ENCODE measurements at places on chromosomes 16 and 17.
A peak's percentile ranks its signal among the peaks of the same experiment; 100 is the strongest.

DNA sequence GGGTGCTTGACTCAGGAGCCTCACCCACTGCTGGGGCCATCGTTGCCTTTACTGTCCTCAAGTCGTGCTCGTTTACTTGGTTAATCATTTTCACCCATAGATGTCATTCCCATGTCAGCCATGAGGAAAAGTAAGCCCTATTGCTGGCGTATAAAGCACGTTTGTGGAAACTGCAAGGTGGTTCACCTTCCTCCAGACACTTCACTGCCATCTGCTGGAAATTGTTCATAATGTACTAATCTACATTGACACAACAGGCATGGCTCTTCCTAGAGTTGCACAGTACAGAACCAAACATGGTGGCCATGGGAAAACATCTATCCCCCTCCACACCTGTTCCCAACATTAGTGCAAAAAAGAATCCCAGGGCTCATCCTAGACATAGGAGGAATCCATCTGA, 116.6 kb downstream of the ZNF18 start:
- peak; percentile 44 for DNase-seq

GRCh38 chr16:79607587-79607986, 7.0 kb upstream of the MAF start:
- no peak for DNase-seq

- no peak for DNase-seq
Measured at GRCh38 chr17:18960241-18960665, 8.3 kb downstream of the SLC5A10 start.

DNA sequence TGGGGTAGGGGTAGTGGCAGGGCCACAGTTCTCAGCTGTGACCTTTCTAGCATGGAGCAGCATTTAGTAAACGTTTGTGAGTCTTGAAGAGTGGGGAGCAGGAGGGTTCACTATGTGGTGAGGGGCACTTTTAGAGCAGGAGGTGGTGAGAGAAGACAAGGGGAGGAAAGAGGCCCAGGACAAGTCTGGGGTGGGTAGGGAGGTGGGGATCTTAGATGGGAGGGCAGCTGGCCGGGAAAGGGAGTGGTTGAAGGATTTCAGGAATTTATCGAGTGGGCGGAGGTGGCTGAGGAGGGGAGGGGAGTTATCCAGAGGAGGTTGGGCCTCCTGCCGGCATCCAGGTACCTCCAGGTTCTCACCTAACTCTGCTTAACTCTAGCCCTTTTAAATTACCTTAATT, 1.9 kb downstream of the CLEC16A start:
- no peak for DNase-seq

- peak; percentile 65 for DNase-seq
Measured at GRCh38 chr17:7841396-7841914, 7.4 kb downstream of the KDM6B start.

- no peak for DNase-seq
Measured at GRCh38 chr16:29986231-29986630, 9.2 kb downstream of the HIRIP3 start.

- no peak for DNase-seq
Measured at GRCh38 chr16:17245776-17246175, 225.0 kb downstream of the XYLT1 start.

- DNase-seq: no peak
Measured at GRCh38 chr17:75814900-75815373, 29.3 kb downstream of the UNC13D start.

GRCh38 chr17:2571523-2572303, 21.7 kb upstream of the PAFAH1B1 start:
- DNase-seq: no peak

GRCh38 chr17:80424878-80425765, 10.2 kb downstream of the ENDOV start:
- no peak for DNase-seq

GRCh38 chr16:28938721-28939120, 7.0 kb downstream of the CD19 start:
- no peak for DNase-seq

DNA sequence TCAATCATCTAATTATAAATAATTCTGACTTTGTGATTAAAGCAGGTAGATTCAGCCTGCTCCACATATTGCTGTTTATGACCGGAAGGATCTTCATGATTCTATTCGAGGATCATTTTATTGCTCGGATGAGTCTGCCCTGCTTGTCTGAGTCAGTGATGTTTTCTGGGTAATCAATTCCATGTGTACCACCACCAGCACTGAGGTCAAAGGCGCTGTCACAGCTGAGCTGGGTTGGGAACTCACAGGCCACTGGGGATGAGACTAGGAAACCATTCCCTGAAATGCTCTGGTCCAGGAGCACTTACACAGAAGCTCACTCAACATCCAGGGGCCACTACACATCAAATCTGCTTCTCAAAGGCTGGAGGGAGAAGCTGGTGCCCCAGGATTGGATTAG, 30.4 kb upstream of the ERN1 start:
- DNase-seq: no peak

- DNase-seq: no peak
Measured at GRCh38 chr17:1422885-1423284, 22.9 kb upstream of the YWHAE start.

- no peak for DNase-seq
Measured at GRCh38 chr17:61221597-61222471, 177.8 kb upstream of the TBX2 start.

DNA sequence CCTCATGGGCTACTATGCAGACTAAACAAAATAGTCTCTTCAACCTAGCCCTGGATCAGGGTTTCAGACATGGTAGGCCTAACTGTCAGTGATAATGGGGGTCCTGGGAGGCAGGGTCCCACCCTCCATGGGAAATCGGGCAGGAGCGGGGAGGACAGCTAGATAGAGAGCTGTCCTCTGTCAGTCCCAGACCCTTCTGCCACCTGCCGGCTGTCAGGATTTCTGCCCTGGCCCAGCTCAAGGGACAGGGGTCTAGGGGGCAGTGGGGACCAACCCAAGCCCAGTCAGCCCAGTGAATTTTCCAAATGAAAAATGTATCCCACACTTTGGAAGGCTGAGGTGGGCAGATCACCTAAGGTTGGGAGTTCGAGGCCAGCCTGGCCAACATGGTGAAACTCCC, 5.3 kb downstream of the CA7 start:
- DNase-seq: no peak

GRCh38 chr17:49247944-49248343, 17.4 kb upstream of the PHOSPHO1 start:
- DNase-seq: no peak

- no peak for DNase-seq
Measured at GRCh38 chr17:80869481-80870145, 122.0 kb upstream of the CHMP6 start.

DNA sequence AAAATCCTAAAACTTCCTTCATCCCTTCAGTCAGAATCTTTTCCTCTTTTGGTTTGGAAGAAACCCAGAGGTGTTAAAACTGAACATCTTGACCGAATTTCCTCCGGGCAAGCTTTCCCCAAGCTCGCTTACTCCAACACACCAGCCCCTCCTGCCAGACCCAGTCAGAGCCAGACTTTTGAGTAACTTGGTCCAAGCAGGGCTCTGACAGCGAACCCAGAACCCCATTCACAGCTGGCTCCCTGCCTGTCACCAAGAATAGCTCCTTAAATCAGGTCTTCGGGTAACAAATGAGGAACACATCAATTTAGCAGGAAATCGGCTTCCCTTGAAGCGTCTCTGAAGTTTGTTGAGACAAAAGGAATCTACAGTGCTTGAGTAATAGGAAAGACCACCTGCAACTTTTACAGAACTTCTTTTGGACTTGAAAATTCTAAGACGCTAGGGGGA, 27.3 kb downstream of the GAS7 start:
- DNase-seq: no peak

- DNase-seq: no peak
Measured at GRCh38 chr17:63086483-63087185, 120.6 kb downstream of the TANC2 start.

- DNase-seq: no peak
Measured at GRCh38 chr17:75983501-75984181, 4.6 kb downstream of the TEN1 start.

DNA sequence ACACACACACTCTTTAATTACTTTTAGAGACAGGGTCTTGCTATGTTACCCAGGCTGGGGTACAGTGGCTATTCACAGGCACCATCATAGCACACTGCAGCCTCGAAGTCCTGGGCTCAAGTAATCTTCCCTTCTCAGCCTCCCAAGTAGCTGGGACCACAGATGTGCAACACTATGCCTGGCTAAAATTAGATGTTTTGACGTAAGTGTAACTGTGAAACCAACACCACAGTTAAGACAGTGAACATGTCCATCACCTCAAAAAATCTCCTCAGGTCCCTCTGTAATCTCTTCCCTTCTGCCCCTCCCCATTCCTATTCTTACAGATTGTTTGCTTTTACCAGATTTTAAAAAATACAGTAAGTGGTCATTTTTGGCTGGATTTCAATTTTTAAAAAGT, 66.7 kb downstream of the RPGRIP1L start:
- DNase-seq: no peak
